NCI-H1694 (cell line): ENCODE measurements at places on chromosomes 12 and 14.

DNA sequence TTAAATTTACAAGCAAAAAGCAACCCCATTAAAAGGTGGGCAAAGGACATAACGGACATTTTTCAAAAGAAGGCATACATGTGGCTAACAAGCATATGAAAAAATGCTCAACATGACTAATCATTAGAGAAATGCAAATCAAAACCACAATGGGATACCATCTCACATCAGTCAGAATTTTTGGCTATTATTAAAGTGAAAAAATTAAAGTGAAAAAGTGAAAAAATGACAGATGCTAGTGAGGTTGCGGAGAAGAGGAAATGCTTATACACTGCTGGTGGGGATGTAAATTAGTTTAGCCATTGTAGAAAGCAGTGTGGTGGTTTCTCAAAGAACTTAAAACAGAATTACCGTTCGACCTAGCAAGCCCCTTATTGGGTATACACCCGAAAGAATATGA lies 7.9 kb downstream of the OTOGL start:
- no peak for DNase-seq

DNA sequence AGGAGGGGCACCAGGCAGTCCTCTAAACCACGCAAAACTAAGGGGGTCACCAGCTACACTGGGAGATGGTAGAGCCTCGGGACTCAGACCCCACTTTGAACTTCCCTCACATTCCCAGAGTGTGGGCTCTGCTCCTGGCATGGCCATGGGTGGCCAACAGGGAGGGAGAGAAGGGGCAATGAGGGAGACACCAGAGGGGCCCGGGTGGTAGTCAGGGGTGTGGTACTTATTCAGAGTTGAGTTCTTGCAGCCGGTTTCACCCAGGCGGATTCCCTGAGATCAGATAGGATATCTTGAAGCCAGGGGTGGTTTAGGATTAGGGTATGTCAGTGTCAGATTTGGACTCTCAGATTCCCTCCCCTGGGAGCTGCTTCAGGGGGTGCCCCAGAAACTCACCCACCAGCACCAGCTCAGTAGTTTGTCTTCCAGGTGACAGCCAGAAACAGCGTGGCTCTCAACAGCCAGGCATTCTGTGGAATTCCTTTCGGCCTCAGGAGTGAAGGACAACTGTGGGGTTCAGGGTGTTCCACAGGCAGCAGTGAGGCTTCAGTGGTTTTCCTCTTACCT lies 56.0 kb downstream of the ELK3 start:
- no peak for DNase-seq

DNA sequence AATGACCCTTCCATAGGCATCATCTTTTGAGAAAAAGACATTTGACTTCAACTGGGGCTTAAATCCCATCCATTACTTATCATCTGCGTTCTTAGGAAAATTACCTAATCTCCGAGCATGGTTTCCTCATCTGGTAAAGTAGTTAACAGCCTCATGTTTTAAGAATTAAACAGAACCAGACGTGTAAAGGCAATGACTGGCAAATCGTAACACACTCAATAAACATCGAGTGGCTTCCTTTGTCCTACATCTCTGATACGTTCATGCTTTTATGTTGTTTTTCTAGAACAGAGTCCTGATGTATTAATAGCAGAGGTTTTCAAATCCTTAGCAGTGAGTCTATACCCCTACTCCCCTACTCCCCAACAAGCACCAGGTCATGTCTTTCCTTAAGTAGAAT lies 189.7 kb upstream of the RGS6 start:
- DNase-seq: no peak

GRCh38 chr14:32800320-32800719 lies 138.4 kb upstream of the NPAS3 start:
- no peak for DNase-seq

GRCh38 chr12:25811656-25812126 lies 146.8 kb upstream of the RASSF8 start:
- DNase-seq: no peak

DNA sequence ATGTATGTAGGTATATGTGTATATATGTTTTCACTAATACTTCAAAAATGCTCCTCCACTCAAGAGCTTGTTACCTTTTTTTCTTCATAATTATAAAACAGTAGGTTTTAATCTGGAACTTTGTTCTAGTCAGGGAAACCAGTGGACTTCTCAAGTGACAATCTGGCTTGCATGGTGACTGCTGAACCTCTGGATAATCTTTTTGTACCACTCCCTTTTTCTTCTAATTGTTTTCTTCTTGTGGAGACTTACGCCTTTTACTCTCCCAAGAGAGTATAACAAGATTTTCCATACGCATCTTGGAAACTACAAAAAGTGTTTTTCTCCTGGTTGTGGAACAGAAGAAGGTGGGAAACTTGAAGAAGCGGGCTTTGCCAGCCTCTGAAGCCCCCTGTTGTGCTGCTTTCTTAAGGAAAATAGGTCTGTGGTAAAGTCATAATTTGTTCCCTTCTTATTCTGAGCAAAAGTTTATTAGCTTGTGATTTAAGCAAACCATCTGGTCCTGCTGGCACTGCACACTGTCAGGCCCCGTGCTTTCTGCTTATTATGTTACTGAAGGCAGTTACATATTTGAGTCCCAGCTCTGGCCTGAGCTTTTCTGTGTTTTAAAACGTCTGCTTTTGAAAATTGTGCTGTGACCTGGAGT lies 291.8 kb downstream of the ERC1 start:
- peak; percentile 56 for DNase-seq
